ENCODE measurements at places on chromosomes 12 and 14.

- no peak for DNase-seq
Observed at GRCh38 chr12:53643232-53643979, 17.2 kb upstream of the ATF7 start.

DNA sequence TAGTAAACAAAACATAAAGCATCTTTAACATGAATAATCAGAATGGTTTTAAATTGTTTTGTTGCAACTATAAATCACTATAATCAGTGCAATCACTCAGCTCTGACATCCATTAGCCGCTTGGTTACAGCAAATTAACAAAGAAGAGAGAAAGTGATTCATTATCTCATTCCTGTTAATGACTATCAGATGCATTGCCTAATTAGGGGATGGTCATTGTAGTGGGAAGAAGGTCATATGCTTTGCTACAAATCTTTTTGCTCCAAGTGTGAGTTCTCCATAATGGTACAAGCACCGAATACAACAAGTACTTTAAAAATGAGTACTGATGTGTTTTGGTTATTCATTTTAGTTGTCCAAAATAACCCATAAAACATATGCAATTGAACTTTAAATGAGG is 272.0 kb downstream of the AKAP6 start:
- no peak for DNase-seq

DNA sequence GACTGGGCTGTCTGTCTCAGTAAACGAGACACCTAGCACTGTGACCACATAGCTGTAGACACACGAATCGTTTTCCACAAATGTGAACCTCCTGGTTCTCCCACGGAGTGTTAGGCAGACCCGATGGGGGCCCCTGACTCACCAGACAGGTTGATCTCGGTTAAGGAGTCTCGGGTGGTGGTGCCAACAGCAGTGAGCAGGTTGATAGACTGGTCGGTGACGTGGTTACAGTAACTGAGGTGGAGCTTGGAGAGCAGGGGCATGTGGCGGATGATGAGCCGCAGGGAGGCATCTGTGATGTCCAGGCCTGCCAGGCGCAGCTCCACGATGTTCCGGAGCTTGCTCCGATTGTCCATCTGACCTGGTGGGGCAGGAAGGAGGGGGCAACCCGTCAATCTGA is 39.8 kb downstream of the RNF34 start:
- DNase-seq = no peak

- DNase-seq = no peak
Observed at GRCh38 chr14:98114946-98115345, 1157.1 kb downstream of the BCL11B start.

DNA sequence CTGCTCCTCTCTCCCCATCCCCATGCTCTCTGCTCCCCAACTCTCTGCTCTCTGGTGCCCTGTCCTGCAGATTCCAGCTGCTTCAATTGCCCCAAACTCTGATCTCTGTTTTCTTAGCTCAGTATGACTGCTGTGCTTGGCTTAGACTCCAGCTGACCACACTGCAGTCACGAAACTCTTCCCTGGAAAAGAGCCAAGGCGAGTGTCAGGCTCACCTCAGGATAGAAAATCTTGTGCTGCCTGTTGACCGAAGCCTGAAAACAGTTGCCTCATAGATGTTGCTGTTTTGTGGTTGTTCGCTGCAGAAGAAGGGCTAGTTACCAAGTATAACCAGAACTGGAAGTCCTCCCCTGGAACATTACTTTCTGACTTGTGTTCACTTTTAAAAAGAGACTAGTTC is 6.7 kb upstream of the STON2 start:
- no peak for DNase-seq

- no peak for DNase-seq
Observed at GRCh38 chr14:21882226-21882625, 208.6 kb upstream of the OR4E1 start.

GRCh38 chr12:97941686-97942354 is 479.2 kb downstream of the RMST start:
- DNase-seq = no peak

- DNase-seq = no peak
Observed at GRCh38 chr12:118377021-118377883, 897 bp downstream of the SUDS3 start.

- DNase-seq = no peak
Observed at GRCh38 chr12:109920261-109920780, 20.2 kb downstream of the TCHP start.

- DNase-seq = no peak
Observed at GRCh38 chr12:114340231-114340630, 65.7 kb downstream of the TBX5 start.

DNA sequence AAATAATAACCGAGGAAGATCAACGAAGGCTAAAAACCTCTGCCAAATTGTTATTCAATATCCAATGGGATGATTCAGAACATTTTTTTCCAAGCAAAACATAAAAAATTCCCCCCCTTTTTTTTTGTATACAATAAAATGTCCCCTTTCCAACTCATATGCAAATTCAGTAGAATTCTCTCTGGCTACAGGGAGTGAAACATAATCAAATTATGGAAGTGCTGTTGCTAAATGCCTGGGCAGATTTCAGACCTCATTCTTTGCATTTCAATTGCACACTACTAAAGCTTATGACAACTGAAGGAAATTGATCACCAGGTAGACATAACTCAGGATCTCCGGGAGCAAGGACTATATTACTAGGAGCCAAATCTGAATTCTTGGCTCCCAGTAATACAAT is 51.0 kb downstream of the LMNTD1 start:
- DNase-seq = no peak

DNA sequence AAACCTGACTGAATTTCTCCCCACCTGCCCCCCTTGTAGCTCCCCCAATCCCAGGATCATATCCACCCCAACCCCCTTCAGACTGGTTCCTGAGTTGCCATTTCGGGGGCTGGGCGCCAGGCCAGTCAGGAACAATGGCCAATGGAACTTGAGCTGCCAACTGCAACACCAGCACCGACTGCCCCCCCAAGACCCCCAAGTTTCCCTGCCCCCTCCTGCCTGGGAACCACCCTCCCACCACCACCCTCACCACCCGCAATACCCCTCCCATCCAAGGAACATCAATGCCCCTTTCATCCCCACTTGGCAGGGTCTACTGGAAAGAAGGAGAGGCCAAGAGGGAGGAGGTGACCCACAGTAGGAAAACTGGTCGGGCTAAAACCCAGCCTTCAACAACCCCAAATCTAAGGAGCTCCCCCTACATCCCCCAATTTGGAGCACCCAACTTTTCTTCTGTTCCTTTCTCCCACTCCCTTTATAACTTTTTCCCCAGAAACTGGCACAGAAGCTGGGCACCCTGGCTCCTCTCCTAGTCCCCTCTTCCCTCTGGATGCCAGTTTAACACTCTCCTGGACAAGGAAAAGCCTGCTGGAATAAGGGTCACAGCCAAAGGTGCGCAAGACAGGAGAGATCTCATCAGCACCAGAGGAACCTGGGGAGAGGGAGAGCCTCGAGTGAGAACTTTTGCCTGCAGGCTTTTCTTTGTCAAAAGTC is 1.6 kb upstream of the NDRG2 start:
- no peak for DNase-seq

GRCh38 chr12:30794591-30795409 is 40.0 kb upstream of the CAPRIN2 start:
- DNase-seq = no peak

DNA sequence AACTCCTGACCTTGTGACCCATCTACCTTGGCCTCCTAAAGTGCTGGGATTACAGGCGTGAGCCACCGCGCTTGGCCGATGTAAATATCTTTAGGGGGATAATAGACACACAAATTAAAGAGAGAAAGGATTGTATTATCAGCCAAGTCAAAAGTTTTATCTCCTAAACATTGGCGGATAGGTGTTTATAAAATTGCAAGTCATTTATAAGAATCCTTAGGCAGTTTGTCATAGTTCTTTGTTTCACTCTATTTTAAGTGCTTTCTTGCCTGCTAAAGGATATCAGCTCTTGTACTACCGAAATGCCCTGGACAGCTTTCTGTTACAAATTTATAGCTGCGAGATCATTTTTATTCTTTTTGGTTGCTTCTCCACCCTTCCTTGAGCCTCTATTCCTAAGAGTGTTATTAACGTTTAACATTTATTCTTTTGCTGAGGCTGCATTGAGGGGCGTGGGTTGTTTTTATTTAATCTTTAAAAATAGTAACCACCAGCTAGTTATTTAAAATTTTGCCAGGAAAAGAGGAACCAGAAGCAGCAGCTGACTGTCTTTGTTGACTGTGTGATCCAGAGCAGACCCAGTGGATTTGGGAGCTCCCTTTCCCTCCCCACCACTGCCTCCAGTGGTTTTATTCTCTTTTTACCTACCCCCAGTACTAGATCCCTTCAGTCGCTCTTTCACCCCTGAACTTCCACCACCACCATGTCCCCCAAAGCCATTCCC is 106.4 kb downstream of the DIP2B start:
- no peak for DNase-seq

DNA sequence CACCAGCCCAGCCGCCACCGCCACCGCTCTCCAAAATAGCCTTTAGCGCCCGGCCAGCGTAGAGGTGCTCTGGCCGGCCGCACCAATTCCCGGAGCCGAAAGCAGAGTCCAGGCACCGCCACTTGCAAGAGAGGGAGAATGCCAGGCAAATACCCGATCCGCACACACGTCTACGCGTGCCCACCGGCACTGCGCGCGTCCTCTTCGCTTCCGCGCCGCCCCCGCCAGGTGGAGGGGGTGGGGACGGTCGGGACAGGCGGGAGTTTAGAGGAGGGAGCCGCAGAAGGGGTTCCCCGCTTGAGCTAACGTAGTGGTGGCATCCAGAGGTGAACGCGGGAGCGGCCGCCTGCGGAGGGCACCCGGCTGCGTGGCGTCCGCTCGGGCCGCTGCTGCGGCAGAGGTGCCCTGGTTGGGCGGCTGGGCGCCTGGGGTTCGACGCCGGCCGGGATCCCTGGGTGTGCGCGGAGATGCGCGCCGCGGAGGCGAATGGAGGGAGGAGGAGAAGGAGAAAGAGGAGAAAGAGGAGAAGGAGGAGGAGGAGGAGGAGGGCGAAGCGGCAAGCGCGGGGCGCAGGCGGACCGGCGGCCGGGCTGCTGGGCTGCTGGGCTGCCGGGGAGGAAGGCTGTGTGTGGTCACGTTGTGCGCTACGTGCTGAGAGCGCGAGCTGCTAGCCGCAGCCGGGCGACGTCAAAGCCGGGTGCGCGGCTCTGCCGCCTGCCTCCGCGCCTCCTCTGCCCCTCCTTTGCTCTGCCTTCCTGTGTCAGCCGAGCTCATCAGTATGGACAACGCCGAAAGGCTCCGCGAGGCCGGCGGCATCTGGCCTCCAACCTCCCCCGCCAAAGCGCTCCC is at the start of gene MDGA2:
Gene MDGA2 (minus strand): TSS at position 140 of the 849 bp plus-strand sequence.
- DNase-seq = no peak

- DNase-seq = no peak
Observed at GRCh38 chr12:16611146-16611545, 5.2 kb upstream of the LMO3 start.

DNA sequence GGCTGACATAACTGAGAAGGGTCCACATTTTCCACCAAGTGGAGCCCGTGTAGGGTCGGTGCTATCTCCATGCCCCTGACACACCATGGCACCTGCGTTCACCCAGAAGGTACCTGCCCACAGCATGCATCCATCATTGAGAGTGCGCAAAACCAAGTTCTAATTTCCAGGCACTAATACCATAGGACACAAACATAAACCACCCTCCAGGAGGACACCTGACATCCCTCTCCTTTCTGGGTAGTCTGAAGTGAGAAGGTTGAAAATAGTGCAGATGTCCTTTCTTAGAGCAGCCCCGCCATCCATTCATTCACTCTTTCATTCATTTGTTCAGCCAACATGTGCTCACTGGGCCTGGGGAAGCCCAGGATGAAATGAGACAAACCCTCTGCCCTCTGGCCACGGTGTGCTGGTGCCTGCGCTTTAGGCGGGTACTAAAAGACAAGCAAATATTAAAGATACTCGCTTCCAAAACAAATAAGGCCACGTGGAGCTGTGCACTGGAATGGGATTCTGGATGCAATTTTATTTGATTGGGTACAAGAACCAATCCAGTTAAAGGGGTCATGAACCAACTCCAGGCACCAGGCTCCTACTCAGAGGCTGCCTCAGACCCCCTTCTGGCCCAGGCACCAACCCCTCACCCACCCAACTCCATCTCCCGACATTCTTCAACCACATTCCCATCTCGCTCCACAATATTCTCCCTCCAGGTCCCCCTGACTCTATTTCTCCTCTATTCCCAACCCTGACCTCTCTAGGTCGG is 1.2 kb downstream of the TTC7B start:
- DNase-seq = no peak

DNA sequence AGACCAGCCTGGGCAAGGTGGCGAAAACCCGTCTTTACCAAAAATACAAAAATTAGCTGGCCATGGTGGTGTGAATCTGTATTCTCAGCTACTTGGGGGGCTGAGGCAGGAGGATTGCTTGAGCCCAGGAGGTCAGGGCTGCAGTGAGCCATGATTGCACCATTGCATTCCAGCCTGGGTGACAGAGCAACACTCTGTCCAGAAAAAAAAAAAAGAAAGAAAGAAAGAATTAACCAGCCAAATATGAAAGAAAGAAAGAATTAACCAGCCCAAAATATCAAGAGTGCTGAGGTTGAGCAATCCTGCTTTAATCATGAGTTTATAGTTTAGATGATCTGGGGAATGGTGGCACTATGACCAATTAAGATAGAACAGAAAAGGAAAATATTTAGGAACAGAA is 3.5 kb upstream of the ACTN1 start:
- DNase-seq = no peak

DNA sequence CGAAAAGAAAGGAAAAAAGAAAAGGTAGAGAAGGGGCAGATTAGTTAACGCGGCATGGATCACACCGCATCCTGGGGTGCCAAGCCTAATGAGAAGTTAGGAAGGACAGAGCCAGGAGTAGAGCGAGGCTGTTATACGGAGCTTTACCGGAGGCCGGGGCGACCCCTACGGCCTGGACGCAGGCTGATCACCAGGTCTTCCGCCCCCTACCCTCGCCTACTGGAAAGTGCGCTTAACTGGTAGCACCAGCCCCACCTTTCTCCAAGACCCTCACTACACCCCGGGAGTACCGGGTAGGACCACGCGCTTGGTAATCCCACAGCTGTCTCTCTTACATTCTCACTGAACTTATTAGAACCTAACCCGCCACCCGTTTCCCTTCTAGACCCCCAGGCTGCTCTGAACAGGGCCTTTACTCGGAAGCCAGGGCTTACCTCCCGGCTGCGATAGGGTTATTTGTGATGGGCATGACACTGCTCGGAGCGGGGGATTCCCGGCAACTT is 33.8 kb downstream of the WBP11 start:
- no peak for DNase-seq

GRCh38 chr12:113528606-113529293 is 57.1 kb upstream of the LHX5 start:
- DNase-seq = no peak

- DNase-seq = no peak
Observed at GRCh38 chr12:82089369-82090121, 268.6 kb downstream of the CCDC59 start.

GRCh38 chr12:57369202-57369601 is 61.6 kb downstream of the R3HDM2 start:
- DNase-seq = no peak

Measured in HFF-Myc (cell line).